Posterior vena cava (tissue), 2 donors: ENCODE measurements at places on chromosomes 5 and 9. TPM values are rescaled to one million over a fixed set of nuclear protein-coding genes. Genes with fewer than 3 reads are reported as not detected.

The FREM1 gene
- 3.3 TPM for total RNA-seq

The CYLC2 gene
- total RNA-seq = not detected

The CCL27 gene
- total RNA-seq = not detected

The C9orf153 gene
- 0.24 TPM for total RNA-seq

The C9 gene
- total RNA-seq = 0.19 TPM

The ARHGEF39 gene
- total RNA-seq = 0.29 TPM

The STPG3 gene
- total RNA-seq = not detected

The ZNF658 gene
- 5.0 TPM for total RNA-seq

The TXNDC8 gene
- not detected for total RNA-seq

DNA sequence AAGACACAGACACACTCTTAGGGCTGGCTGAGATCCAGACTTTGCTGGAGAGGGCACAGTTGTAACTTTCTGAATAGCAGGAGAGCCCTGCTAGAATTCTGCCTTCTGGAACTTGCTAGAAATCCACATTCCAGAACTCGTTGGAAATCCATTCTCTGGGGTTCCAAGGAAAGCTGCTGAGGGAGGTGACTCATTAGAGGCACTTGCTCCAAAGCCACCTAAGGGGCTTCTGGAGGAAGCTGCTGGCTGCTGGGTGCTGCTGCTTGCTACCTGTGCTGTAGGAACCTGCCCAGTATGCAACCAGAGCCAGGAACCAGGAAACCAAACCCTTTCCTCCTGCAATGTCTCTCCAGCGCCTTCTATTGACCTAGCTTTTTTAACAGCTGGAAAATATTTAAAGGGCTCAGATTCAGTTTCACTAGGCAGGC, 4.1 kb upstream of the TLE4 start:
- no peak for DNase-seq

GRCh38 chr9:76756941-76757673, 7.1 kb upstream of the PCA3 start:
- DNase-seq = no peak

DNA sequence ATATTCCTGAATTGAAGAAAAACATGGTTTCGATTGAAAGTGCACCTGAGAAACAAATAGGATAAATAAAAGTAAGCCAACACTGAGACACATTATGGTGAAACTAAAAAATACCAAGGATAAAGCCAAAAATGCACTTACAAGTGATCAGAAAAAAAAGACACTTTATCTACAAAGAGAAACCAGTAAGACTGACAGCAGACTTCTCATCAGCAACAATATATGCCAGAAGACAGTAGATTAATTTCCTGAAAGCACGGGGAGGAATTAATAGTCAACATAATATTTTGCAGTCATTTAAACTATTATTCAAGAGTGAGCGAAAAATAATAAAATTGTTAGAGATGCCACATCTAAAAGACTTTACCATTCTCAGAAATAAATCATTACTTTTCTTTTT, 172.7 kb upstream of the MAST4 start:
- DNase-seq = no peak

DNA sequence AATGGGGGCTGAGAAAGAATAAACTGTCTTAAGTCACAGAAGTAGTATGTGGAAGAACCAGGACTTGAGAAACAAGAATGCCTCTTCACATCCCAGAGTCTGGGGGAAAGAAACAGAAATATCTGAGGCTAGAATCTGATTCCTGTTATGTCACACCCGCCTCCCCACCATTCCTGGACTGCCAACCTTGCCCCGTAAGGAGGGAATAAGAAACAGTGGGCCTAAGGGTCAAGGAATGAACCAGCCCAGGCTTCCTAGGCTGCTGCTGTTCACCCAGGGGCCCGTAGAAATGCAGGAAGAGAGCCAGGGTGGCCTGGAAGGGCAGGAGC, 4.3 kb downstream of the PCDH1 start:
- peak; percentile 38 for DNase-seq

GRCh38 chr5:171966270-171966669, 40.2 kb downstream of the FBXW11 start:
- DNase-seq = no peak

DNA sequence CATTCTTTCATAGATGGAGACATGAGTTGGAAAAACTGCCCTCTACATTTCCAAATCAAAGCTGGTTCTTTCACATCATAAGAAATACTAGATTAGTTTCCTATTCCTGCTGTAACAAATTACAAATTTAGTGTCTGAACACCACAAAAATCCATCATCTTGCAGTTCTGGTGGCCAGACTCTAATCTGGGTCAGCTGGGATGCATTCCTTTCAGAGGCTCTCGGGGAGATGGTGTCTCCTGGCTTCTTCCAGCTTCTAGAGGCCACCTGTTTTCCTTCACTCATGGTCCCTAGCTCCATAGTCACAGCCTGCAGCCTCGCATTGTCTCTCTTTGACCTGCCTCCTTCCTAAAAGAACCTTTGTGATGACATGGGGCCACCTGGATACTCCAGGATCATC, 65.2 kb downstream of the RETREG1 start:
- no peak for DNase-seq

GRCh38 chr9:93120846-93121315, 13.2 kb downstream of the NINJ1 start:
- peak; percentile 79 for DNase-seq

GRCh38 chr5:107184871-107185270, 485.9 kb downstream of the EFNA5 start:
- no peak for DNase-seq

DNA sequence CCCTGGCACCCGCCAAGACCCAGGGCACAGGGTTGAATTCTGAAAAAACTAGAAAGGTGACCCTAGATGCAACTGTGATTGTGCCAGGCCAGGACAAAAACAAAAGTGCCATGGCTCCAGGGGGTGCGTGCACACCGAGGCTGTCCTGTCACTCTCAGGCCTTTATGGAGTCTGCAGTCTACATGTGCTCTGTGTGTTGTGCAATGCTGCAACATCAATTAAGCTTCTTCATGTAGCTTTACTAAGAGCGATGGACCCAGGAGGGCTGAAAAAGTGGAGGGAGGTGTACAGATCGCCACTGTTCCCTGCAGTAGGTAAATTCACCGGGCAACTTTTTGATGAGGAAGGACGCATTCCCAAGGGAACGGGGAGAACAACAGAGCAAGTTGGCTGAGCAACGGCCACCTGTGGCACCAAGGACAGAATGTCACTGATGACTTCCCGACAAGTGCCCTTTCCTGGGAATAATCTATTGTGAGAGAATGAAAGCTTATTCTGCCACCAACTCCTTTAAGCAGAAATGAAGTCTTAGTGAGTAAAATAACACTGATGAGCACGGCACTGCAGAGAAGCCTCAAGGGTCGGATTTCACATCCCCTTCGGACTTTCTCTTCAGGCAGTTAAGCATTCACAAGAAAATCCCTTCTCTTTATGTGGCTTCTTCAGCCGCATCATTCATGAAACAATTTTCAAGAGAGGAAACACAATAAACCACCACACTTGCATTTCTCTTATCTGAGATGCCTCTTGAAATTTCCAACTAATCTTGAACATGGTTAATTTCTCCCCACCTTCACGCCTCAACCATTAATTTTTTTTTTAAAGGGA, 149.6 kb downstream of the DROSHA start:
- no peak for DNase-seq

DNA sequence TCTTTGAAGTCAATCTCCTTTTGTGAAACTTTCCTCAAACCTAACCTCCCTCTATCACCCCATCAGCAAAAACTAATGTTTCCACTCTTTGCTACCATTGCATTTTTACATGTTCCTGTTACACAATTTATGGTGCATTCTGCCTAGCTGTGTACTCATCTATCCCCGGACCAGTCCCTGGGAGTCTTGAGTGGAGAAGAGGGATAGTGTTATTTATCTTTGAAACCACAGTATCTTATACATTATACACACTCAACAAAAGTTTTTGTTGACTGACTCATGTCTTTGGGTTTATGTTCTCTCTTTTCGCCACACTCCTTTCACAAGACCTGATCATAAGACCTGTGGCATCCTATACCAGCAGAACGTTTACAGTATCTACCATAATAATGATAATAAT, 26.4 kb downstream of the TNFAIP8 start:
- no peak for DNase-seq

DNA sequence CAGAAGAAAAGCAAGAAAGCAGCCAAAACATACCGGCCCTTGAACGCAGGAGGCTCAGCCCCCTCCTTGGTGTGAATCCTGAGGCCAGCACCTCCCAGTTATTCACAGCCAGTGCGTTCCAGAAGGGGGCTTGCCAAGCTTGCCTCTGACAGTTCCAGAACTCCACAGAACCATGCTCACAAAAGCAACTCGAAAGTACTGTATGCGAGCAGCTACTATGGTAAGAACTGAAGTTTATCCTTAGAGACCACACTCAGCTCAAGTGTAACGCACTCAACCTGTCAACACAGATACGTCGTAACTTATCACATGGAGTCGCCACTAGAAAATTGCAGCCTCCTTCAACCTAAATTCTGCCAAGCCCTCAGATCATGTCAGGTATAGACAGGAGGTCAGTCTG, 1.4 kb downstream of the UBAC1 start:
- no peak for DNase-seq

GRCh38 chr5:155540000-155540595, 526.5 kb downstream of the KIF4B start:
- no peak for DNase-seq

- no peak for DNase-seq
These were observed 56.9 kb upstream of the PLPP1 start for GRCh38 chr5:55591686-55592085.

DNA sequence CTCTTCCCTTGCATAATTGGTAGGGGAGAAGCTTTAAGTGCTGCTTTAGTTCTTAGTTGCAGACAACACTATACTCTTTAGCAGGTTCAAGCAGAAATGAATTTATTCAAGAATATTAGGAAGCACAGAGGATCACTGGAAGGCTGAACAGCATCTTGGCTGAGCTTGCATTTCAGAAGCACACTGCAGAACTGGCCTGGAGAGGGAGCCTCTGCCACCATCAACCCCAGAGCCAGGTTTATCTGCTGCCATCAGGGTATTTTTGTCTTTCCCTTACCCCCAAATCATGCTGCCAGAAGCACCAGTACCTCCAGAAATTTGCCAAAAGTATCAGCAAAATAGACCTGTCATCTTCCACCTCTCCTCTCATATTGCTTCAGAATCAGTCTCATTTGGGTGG, 440.7 kb downstream of the DMAC1 start:
- DNase-seq = no peak

DNA sequence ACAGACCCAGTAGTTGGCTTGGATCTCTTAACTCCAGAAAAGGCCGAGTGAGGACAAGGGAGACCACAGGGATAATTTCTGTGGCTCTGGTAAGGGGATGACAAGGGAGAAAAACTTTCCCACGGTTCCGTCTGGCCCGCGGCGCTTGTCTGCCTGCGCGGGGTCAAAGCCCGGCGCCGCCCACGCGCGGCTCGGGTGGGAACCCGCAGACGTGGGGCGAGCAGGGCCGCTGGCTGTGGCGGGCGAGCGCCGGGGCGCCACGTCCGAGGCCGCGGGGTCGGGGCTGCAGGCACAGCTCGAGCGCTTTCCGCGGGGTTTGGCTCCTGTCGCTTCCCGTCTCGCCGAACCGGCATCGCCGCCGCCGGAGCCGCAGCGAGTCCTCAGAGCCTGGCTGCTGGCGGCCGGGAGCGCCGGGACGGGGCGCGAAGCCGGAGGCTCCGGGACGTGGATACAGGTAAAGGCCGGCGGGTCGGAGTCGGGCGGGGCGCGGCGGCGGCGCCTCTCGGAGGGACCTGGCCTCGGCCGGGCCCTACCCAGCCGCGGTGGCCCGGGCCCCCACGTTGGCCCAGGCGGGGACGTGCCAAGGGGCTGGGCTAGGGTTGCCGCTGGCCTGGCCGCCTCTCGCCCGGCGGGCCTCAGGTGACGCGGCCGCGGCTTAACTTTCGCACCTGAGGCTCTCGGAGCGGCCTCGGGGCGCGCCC, at the start of gene RNF180:
RNF180 (plus strand) TSS at position 344 of the 701 bp plus-strand sequence. CDS start 34,965 bp downstream, outside the sequence.
- DNase-seq = peak; percentile 85

DNA sequence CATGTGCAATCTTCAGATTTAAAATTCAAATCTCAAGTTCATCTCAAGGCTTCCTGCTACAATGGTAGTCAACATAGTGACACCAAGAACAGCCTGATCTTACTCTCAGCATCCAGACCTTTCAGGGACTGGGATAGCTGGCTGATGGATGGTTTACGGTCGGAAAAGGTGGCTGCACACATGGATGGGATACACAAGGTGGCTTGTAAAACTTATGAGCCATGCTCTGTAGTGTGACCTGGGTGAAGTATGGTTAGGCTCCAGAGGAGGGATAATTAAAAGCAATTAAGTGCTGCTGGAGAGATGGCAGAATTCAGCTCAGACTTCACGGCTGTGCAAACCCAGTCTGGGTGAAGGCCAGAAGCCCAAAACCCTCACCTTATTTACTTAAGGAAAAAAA, 379.5 kb downstream of the NFIB start:
- no peak for DNase-seq

DNA sequence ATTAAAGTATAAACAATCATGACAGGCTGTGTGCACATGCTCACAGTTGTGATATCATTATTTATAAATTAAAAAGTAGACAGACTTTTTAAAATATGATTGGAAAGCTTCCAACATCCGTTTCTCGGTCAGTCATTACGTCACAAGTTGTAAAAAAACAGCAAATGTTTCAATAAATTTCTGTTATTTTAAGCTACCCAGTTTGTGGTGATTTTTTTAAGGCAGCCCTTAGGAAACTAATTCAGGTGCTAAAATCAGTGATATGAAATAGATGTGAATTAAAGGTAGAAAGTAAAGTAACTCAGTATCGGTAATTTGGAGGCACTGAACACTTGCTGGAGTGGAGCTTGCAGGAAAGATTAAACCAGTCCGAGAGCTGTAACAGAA, 1.2 kb downstream of the CCNH start:
- no peak for DNase-seq
